NCI-H2081 treated with DMSO at 0.1 percent for 48 hours (cell line): ENCODE measurements at places on chromosomes 16 and 17.

DNA sequence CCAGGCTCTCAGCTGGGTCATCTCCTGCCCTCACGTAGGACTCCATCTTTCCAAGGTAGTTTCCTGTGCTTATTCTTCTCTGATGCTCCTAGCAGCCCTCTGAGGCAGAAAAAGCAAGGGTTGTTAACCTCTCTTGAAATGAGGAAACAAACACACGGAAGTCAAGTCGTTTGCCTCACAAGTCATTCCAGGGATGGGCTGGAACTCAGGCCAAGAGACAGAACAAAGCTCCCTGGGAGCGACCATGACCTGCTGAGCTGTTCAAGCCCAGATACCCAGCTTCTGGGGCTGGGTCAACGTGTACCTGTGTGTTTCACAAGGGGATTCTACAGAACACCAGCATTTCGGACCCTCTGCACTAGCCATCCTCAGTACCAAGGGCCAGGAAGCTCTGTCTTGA, 28.1 kb downstream of the SRL start:
- no peak for DNase-seq

DNA sequence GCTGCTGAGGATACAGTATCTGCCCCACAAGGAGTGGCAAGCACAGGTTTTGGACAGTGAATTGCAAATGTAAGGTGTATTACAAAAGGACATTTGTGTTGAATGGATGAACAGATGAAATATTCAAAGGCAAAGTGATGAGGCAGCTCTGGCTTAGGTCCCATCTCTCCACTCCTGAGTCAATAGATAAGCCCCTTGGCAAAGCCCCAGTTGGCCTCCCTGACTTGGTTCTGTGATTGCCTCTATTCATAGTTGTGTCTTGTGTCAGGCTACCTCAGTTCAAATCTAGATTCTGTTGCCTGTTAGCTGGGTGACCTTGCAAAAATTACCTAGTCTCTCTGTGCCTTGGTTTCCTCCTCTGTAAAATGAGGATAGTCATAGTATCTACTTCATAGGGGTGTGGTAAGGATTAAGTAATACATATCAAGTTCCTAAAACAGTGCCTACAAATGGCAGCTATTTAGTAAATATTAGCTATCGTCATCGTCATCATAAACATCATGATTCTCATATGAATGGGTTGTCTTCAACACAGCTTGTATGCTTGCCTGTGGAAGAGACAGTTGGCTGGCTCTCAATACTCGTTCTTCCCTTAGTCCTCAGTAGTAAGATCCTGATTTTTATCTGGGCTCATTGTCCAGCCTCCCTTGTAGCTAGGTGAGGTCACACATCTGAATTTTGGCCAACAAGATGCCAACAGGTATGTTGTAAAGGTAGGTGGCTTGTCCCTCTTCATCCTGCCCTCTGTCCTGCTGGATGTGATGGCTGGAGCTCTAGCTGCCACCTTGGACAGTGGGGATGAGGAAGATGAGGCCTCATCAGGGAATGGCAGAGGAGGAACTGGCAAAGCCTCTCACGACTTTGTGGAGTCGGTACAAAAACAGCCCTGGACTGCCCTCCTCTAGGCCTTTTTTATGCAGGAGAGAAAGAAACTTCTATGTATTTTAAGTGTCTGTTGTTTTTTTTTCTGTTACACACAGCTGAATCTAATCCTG, 2.1 kb upstream of the MFAP4 start:
- no peak for DNase-seq

DNA sequence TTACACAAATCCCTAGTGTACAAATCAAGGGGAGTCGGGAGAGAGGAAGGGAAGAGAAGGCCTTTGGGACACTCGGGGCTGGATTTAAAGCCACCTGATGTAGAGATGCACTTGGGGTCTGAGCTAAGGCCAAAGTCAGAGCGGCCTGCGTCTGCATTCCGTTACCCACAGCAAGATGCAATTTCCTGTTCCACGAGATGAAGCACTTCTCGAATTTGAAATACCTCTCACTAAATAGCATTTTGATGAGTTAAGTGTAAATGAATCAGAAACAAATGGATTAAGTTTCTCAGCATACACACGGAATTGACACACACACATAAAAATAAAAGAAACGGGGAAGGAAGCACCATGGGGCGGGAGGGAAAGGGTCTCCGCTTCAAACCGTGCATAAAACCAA, 386.0 kb downstream of the SOX9 start:
- DNase-seq: no peak

GRCh38 chr16:9049241-9049640, 42.2 kb upstream of the HAPSTR1 start:
- no peak for DNase-seq

DNA sequence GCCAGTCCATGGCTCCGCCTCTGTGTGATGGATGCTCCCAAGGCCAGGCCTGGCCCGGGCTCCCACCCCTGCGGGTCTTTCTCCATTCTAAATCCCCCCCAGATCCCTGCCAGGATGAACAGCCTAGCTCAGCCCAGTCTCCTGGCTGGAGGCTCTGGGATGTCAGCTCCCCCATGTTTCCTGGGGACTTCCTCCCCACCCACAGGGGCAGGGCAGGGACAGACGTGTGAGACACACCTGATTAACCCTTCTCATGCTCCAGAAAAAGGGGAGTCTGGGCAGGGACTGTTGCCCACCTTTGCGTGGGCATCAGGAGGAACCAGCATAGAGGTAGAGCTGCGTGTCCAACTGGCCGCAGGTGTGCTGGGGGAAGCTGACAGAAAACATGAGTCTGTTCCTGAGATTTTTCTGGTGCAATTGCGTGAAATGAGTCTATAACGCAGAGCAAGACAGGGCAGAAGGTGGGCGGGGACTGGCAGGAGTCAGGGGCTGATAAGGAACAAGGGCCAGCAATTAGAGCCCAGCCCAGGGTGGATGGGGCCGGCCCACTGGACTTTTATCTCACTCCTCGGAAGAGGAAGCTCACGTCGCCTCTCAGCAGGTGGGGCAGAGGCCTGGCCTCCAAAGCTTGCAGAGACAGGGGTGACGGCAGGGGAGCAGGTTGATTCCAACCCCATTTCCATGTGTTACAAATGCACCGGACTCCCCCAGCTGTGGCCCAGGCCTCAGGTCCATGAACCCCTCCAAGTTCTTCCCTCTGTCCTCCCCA, 238.2 kb downstream of the RBFOX3 start:
- no peak for DNase-seq

DNA sequence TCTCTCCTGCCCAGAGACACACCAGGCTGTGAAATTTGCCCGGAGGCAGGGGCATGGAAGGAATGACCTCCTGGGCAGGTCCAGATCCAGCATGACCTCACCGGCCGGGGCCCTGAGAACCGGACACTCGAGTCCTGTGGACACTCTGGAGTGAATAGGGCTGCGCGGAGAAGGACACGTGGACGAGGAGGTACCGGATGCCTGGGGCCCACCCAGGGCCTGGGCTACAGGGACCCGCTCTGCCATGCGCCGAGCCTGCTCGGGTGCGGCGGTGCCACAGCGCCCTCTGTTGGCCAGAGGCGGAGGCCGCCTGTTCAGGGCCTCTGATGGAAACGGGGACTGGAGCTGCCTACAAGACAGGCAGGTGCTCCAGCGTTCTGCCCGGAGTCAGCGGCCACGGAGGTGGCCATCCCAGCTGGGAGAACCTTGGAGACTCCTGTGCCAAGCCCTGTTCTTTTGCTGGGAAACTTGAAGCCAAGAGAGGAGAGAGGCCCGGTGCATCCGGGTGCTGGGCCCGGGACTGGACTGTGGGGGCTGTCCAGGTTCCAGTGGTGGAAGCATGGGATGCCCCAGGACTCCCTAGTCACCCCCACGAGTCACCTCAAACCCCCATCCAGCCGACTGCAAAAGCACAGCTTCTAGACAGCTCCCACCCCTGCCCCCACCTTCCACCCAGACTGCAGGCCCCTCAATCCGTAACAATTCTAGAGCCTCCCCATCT, 19.3 kb upstream of the NXPH3 start:
- DNase-seq: peak; percentile 35

DNA sequence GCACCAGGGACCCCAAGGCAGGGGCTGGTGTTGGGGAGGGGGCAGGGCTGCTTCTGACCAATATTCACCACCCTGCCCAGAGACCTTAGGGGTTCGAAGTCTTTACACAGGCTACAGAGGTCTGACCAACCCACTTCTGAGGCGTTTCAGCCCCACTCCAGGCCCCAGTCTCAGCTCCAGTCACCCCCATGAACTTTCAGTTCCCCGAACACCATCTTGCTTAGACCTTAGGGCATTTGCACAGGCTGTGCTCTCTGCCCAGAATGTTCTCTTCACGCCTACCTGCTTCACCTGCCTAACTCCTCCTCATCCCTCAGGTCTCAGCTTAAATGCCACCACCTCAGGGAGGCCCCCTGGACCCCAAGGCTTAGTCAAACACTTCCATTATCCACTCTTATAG, 25.8 kb upstream of the CPNE2 start:
- DNase-seq: no peak

DNA sequence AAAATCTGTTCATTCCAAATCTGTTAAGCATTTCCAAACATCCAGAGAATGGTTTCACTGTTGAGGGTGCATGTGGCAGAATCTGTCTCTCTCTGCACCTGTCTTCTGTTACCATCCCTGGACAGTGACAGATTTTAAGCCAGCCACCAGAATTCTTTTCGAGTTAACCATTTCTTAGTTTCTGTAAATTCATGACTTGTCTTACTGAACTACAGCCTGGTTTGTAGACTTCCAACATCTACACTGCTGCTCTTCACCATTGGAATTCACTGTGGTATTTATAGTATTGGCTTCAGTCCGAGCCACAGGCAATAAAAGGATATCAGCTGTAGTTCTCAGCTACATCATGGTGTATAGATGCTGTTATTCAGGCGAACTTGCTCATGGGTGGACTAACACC, 47.6 kb downstream of the GOSR1 start:
- no peak for DNase-seq

GRCh38 chr17:27760069-27760885, 40.1 kb downstream of the NOS2 start:
- no peak for DNase-seq

DNA sequence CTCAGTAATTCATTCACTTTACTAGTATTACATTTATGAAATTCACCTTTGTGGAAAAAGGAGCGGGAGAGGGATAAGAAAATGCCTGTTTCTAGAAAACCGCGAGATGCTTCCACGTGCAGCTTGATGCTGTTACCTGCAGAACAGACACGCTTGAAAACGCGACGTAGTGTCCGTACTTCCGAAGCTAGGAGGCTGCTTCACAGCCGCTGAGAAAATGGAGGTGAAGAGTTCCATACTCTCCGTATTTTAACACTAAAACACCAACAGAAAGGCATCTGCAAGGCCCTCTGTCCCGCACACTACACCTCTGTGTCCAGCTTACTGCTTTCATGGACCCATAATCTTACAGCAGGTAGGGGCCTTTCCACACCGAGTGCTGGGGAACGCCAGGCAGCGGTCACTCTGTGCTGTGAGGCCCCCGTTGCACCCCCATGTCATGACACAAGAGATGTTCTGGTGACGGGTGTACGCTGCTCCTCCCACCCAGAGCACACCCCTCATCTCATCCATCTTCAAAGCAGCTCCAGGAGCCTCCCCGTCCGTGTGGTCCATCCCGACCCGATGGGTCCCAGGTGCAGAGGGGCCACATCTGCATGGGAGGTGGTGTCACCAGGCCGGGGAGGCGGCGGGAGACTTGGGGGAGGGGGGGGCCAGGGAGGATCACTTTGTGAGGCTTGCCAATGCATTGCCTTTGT, 40.4 kb downstream of the USP22 start:
- no peak for DNase-seq

DNA sequence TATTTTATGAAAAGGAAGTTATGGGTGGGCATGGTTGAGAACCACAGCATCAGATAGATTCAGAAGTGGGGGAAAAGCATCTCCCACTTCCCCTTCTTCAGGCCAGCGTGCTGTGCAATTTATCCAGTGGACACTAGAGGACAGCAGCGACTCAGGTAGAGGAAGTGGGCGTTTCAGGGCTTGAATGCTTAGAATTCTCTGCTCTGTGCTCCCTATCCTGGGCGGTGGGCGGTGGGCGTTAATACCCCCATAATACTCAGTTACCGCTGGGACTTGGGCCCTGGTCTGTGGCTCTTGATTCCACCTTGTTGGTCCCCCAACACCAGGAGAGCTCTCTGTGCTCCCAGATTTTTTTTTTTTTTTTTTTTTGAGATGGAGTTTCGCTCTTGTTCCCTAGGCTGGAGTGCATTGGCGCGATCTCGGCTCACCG, 3.7 kb upstream of the LYZL6 start:
- DNase-seq: peak; percentile 5

DNA sequence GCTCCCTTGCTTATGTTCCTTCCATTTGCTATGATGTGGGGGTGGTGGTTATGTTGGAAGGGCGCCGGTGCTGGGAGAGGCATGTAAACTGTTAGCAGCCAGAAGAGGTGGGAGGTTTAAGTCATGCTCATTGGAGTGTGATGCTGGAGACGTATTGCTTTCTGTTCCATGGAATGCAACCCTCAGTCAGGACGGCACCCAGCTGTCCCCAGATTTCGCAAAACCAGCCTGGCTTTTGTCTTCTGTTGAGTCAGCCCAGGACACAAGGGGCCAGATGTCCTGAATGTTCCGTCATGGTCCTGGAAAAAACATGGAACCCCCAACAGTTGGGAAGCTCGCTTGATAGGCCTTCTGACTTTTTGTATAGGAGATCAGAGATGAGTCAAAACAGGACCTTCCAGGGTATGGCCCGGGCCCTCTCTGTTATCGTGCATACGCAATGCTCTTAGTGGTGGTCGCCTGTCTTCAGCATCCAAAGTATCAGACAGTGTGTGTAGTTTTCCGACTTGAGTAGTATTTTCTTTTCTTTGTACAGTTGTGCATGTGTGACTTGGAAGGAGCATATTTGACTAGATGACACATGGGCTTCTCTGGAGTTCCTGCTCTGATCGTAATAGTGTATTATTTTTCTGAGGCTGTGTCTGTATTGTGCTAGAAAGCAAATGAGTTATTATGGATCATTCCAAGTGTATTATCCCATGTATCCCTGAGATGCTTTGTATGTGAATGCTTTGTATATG, 201.9 kb downstream of the SNX29 start:
- no peak for DNase-seq

- no peak for DNase-seq
These were observed 4.4 kb upstream of the MFAP4 start for GRCh38 chr17:19391432-19391831.

DNA sequence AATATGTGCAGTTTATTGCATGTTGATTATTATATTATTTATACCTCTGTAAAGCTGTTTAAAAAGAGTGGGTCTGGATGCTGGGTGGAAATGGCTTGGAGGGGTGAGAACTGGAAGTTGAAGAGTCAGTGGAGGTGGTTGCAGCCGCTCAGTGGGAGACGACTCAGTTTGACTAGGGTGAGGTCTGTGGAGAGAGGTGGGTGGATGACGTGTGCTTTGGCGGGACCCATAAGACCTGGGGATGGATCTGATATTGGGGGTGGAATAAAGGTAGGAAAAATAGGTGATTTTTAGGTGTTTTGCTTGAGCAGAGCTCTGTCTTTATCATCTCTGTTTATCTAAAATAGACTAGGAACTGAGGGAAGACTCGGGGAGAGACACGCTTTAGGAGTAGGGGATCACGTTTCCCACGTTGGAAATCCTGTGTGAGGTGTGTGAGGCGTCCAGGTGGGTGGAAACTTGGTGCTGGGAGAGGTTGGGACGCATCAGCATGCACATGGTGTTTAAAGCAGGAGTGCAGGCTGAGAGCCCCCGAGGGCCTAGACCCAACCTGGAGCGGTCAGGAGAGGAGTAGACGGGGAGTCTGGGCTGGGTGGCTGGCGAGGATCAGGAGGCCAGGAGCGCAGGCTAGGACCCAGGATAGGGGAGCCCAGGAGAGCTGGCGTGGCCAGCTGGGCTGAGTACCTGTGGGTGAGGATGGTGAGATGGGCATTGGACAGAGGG, 17.2 kb downstream of the NT5M start:
- no peak for DNase-seq

- DNase-seq: no peak
These were observed 12.6 kb upstream of the FOXJ1 start for GRCh38 chr17:76153640-76154039.

- DNase-seq: no peak
These were observed 402.6 kb upstream of the KIF2B start for GRCh38 chr17:53420035-53420641.
